ENCODE measurements at places on chromosomes 1 and 21.

DNA sequence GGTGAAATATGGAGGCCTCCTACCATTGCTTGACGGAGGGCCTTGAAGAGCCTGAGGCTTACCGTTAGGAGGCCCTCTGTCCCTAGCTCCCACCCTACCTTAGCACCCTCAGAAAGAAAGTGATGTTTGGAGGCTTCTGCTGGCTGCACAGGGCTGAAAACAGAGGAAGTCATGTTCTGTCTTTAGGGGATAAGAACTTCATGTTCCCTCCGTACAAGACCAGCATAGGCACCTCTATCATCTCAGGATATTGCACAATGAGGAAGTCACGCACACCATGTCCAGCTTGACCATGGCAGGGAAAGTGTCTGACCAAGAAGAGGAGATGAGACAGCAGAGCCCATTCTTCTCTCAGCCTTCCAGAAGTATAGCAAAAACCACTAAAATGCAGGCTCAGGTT is 13.8 kb downstream of the ADORA3 start:
- no peak for DNase-seq

- no peak for DNase-seq
Measured at GRCh38 chr1:198462365-198463019, 78.0 kb downstream of the ATP6V1G3 start.

- DNase-seq = no peak
Measured at GRCh38 chr1:180053594-180054567, 99.3 kb downstream of the CEP350 start.

- no peak for DNase-seq
Measured at GRCh38 chr1:11617314-11617713, 36.9 kb downstream of the FBXO2 start.

DNA sequence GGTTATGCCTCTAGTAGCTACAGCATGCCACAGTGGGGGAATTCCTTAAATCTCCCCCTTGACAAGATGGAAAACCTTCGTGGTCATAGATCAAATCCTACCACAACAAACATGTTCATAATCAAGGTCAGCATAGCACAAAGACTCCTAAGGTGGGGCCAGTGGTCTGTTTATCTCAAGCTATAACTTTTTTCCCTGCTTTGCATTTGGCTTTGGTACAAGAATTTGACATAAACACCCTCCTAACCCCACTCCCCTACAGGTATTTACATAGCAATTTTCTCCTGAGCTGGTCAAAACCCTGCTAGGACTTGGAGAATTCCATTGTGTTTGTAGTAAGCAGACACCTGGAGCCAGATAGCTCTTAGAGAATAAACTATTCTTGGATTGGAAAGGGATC is 58.5 kb downstream of the HIVEP3 start:
- DNase-seq = no peak

DNA sequence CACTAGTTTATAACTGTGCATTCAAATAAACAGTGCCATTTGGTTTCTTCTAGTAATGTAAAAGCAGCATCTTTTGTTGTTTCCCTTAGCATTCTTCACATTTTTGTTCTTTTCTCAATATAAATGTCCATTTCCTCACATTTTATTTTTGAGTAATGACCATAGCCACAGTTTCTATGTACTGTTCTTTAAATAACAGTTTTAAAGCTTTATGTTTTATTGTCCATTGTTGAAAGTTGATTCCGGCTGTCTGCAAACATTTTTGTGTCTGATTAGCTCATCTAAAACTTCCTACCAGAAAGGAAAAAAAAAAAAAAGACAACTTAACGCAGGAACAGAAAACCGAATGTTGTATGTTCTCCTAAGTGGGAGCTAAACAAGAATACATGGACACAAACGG is 139.7 kb downstream of the MAGI3 start:
- DNase-seq = no peak

GRCh38 chr1:25784575-25785051 is 15.4 kb upstream of the SELENON start:
- no peak for DNase-seq

- no peak for DNase-seq
Measured at GRCh38 chr21:46392921-46393320, 65.8 kb upstream of the DIP2A start.

DNA sequence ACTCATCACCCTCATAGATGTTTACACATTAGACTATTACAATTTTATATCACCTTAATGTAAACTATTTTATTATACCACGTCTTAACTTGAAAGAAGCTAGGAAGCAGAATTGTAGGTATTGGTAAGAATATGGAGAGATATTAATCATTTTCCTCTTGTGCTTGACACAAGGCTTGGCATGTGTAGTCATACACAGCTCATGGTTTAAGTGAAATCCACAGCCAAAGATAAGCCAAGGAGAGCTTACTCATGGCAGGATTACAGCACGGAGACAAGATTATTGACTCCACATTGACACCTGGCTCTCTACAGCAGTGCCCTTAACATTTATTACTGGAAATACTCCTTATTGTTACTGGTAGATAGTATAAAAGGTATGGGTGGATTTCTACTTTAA is 68.4 kb upstream of the ADGRL4 start:
- DNase-seq = no peak

- DNase-seq = no peak
Measured at GRCh38 chr1:42847721-42848460, 1.5 kb downstream of the ZNF691 start.

All from stimulated activated CD4-positive, alpha-beta T cell treated with anti-CD3 and anti-CD28 coated beads, TNF-alpha, amount 100 ng/mL, for 24 hours (primary cell).